ENCODE measurements at places on chromosomes 13 and 19.

GRCh38 chr13:51252954-51253532, 30.8 kb downstream of the FAM124A start:
- no peak for DNase-seq

DNA sequence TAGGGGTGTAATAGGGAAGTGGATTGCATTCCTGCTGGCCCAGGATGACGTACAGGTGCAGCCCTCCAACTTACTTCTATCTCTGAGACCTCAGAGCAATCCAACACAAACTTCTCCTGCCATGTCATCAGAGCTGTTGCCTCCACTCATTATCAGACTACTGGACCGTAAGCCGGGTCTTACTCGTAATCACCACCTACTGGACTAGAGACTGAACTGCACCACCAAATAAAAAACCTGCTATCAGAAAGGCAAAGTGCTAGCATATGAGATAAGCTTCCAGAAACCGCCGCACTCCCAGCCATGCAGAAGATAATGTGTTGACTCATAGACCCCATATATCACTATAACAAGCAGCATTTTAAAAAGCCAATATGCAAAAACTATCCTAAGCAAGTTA, 102.0 kb downstream of the SLITRK1 start:
- no peak for DNase-seq

GRCh38 chr19:17725422-17726078, 6.3 kb downstream of the MAP1S start:
- no peak for DNase-seq

DNA sequence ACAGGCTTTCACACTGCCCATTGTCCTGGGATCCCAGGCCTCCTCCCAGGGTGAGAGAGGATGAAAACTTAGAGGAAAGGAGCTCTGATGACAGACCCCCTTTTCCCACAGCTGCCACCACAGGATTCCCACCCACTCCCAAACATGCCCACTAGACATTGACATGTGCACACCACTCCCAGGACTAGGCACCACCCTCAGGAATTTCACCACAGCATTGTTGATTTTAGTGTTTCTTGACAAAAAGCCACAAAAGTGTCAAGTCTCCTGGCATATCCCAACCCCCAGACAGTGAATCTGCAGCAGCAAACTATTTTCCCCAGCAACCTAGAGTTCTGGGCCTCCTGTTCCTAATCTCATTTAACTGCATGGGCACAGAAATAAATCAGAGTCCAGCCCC, 10.1 kb downstream of the ZNF714 start:
- no peak for DNase-seq

GRCh38 chr13:39266426-39266825, 228.2 kb downstream of the NHLRC3 start:
- DNase-seq: no peak

GRCh38 chr19:55324662-55325061, 479 bp downstream of the TMEM150B start:
- no peak for DNase-seq

DNA sequence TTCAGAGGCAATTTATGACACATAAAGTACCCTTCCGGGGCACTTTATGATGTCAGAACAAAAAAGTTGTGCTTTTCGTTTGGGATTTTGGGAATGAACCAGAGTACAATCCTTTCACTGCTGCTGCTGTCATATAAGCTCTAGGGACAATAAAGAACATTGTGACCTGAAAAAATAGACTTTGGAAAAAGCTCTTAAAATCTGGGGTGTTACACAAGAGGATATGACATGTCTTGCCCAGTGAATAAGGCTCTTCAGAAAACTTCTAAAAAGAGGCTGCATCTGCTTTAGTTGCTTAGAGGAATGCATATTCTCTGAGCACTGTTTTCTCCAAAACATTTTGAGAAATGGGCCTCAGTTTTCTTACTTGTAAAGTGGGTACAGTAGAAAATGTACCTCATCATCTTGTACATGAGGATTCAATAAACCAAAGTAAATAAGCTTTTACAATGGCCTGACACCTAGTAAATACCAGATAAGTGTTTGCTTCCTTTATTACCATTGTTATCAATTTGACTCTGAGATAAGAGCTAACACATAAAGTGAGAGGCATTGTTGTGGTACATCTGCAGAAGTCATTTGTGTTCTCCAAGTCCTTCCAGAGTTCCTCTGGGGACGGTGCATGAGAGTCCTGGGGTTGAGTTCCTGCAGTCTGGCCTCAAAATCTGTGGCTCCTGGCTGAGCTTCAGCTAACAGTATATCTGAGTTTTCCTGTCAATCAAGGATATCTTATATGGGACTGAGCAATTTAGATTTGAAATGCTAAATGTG, 67.4 kb upstream of the EDNRB start:
- DNase-seq: no peak

GRCh38 chr13:31131470-31131961, 30.2 kb downstream of the HSPH1 start:
- DNase-seq: no peak

DNA sequence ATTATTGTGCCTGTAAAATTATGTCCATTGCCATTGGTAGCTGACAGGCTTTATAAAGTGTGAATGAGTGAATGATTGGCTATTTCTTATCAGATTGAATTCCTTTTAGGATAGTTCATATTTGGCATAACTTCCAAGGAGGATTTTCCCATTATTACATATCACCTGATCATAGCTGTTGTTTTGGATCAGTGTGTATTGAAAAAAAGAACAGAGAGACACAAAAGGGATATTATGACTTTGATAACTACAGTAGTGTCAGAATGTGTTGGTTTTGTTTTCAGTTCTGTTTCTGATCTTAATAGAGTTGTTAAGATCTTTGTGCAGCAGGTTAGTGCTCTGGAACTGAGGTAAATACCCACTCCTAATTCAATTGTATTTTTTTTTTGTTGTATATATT, 103.8 kb downstream of the LRCH1 start:
- DNase-seq: no peak

GRCh38 chr19:35856546-35857149, at the start of gene KIRREL2:
Gene KIRREL2 (plus strand): TSS chr19:35856911. CDS start chr19:35857120, 209 bp downstream.
- DNase-seq: no peak

- DNase-seq: no peak
Measured at GRCh38 chr13:44153496-44153895, 220.1 kb upstream of the SERP2 start.

DNA sequence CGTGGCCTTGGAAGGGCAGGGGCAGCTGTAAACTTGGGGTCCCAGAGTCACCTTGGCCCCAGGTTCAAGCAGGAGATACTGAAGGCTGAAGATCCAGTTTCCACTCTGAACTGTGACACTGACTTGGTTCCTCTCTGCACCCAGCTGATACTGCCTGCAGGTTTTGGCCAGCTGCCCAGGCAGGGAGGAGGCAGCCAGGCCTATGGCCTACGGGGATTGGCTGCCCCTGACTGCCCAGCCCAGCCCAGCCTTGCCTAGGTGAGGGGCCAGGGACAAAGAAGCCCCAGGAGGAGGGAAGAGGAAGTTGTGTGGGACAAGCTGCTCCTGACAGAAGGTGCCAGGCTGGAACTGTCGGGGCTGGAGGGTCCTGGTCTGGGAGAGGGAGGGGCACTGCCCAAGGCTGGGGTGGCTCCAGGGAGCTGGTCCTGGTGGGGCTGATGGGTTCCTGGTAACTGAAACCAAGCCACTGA, 51.7 kb upstream of the CYP4F8 start:
- DNase-seq: no peak

Measured in CD4-positive, alpha-beta T cell treated with Interleukin-1 beta for 1 hour (primary cell).